Activated CD4-positive, alpha-beta T cell treated with anti-CD3 and anti-CD28 coated beads, Interleukin-2, amount 10 ng/mL, durations not matched to agents 7 days and 5 days (primary cell): ENCODE measurements at places on chromosomes 6 and 20. TPM values are rescaled to one million over a fixed set of nuclear protein-coding genes. Genes with fewer than 3 reads are reported as not detected.

BPIFA1 gene
- total RNA-seq = not detected

ENPP4 gene
- 5.0 TPM for total RNA-seq

SOBP gene
- 0.27 TPM for total RNA-seq

EPHA7 gene
- total RNA-seq = not detected

PRKN gene
- 0.94 TPM for total RNA-seq

NRN1 gene
- 7.0 TPM for total RNA-seq

HSPA12B gene
- not detected for total RNA-seq

CALHM5 gene
- total RNA-seq = not detected

RPL7L1 gene
- 68.7 TPM for total RNA-seq

NRSN1 gene
- not detected for total RNA-seq

CST2 gene
- total RNA-seq = not detected
